Hepatocyte (in vitro differentiated cells): ENCODE measurements at places on chromosomes 3 and 15. TPM values are rescaled to one million over a fixed set of nuclear protein-coding genes. Genes with fewer than 3 reads are reported as not detected.
A peak's percentile ranks its signal among the peaks of the same experiment; 100 is the strongest.

ALDH1A2 gene
- 3.0 and 7.2 TPM in 2 replicates for polyA plus RNA-seq

OGG1 gene
- 43.2 and 48.9 TPM in 2 replicates for polyA plus RNA-seq

CHST2 gene
- 12.2 and 12.5 TPM in 2 replicates for polyA plus RNA-seq

CLK3 gene
- polyA plus RNA-seq = 69.0 and 91.7 TPM in 2 replicates

ROPN1B gene
- polyA plus RNA-seq = not detected in 2 replicates

ANKUB1 gene
- not detected in 2 replicates for polyA plus RNA-seq

TMCO5A gene
- polyA plus RNA-seq = not detected in 2 replicates

GUCA1C gene
- polyA plus RNA-seq = not detected in 2 replicates

IQCF2 gene
- polyA plus RNA-seq = not detected in 2 replicates

CYP8B1 gene
- polyA plus RNA-seq = 2.2 and 4.5 TPM in 2 replicates

ZNF80 gene
- polyA plus RNA-seq = not detected in 2 replicates

CLDN1 gene
- 45.3 and 46.9 TPM in 2 replicates for polyA plus RNA-seq

SLCO2A1 gene
- polyA plus RNA-seq = 7.0 and 8.4 TPM in 2 replicates

DNA sequence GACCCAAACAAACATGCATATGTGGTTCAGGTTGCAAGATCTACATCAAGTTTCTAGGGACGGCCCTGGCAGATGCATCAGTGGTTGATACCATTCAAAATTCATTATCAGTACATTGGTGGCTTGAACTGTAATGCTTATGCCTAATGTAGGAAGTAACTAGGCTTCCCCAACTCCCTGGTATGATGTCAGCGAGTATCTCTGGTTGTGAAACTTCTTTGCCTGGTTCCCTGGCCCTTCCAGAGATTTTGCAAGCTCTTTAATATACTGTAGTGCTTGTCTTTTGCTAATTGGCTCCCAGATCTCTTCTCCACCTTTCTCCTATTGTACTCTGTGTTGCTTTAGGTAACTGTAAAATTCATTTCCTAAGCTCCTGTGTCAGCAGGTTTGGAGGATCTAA, 114.8 kb upstream of the RARB start:
- no peak for DNase-seq

DNA sequence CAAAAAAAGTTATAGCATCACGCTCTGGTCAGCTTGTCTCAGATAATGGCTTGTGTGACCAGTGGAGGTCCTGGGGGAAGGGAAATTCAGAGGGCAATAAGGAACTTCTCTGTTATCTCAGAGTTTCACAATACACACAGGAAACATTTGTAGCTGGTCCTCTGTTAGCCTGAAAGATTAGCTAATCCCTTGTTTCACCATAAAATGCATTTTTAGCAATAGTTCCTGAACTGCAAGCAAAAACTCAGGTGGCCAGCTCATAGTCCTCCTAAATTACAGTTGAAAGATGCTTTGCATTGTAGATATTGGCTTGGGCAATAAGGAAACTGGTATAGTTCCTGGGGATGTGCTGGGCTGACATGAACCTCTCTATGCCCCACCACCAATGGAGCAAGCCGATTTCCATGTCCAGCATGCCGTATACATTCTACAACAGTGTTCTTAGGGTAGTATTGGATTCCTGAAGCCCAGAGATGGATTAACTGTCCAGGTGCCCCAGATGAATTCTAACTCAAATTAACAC, 141.5 kb upstream of the TBL1XR1 start:
- DNase-seq = peak; percentile 62

GRCh38 chr3:160099834-160100233, 111.2 kb downstream of the IL12A start:
- no peak for DNase-seq

DNA sequence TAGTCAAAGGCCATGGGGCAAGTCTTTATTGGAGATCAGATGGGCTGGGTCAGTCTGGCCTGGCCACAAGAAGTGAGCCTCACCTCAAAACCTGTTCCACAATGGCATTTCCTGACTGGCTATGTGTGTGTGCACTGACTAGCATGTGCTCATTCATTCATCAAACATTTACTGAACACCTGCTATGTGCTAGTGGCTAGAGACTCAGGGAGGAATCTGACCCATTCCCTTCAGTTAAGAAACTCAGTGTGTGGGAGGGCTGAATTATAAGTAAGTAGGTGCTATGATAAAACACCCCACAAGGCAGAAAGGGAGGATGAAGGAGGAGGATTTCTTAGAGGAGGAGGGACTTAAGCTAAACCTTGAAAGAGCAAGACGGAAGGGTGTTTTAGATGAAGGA, 5.4 kb upstream of the CGNL1 start:
- DNase-seq = no peak

GRCh38 chr3:72744330-72744729, 103.9 kb downstream of the SHQ1 start:
- no peak for DNase-seq

DNA sequence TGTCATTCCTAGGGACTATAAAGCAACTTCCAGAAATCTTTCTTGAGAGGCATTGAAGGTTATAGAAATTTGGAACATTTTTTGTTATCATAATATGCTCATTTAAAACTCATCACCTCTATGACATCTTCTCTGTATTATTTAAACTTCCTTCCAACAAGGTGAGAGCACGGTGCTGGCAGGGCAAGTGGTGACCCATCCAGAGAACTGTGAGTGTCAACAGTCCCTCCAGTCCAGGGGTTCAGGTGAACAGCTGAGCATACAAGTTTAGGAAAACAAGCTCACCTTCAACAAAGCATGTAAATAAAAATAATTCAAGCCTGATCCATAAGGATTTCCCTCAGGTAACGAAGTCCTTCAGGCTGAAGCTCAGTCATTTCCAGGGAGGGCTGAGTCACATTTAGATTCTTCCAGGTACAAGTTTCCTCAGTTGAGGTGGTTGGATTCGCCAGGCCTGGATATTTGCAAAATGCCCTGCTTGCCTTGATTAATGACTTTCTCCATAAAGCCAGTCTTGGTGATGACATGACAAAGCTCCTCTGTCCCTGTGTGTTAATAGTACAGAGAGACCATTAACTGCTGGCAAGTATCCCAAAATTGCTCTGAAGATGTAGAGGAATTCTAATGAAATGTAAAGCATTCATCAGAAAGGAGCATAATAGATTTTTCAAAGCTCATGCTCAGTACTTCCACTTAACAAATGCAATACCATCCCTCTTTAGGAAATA, 263.6 kb upstream of the GADL1 start:
- DNase-seq = no peak

DNA sequence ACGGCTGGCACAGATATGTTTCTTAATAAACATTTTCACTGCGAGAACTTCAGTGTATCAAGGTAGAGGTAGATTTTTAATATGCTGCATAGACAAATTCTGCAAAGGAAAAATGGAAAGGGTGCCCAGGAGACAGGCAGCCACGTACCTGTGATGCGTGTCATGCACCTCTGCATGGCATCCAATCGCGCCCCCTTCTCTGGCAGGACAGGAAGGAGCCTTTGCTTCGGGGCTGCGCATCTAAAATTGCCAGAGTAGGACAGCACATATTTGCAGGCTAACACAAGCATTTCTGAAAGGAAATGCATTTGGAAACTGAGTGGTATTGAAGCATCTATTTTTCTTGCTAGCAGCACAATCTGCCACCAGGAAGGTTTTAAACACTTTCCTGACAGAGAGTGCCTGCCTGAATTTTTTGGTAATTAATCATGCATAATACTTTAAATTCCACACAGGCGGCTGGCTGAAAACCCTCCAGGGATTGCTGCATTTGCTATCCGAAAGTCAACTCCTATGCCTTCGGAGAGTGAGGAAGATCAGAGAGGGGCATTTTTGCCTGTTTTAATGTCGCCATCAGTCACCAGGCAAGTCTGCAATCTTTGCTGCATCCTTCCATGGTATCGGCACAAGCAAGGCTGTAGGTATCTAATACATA, 165.1 kb upstream of the ATP10A start:
- no peak for DNase-seq

DNA sequence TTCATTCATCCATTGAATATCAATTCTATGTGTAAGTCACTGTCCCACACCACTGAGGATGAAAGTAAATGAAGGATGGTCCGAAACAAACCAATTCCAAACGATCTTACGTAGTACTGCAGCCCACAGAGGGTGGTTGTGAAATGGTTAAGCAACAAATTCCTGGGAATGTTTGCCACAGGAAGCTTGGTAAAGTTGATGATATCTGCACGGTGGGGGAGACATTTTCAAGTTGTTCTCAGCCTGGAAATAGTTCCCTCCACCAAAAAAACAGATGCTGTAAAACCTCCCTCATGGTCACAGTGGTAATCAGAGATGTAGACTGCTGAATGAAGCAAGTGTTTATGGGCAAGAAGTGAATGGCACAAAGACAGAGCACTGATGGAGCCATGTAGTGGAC, 35.9 kb upstream of the BNC1 start:
- no peak for DNase-seq

DNA sequence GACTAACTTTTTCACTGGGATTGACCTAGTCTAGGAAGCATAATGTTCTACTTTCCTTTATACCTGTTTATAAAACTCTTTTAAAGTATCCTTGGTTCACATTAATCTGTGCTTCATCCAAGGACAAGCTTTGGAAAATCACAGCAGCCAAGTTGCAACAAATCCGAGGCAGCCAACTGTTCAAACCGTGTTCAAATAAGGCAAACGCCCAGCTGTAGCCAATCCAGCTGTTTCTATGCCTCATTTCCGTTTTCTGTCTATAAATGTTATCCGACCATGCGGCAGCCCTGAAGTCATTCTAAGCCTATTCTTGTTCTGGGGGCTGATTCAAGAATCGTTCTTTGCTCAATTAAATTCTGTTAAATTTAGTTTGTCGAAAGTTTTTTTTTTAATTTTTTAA, 78.3 kb downstream of the FMN1 start:
- DNase-seq = no peak

GRCh38 chr3:98885851-98886250, 15.6 kb downstream of the DCBLD2 start:
- no peak for DNase-seq

GRCh38 chr3:75059120-75059519, 444.7 kb upstream of the CNTN3 start:
- DNase-seq = no peak

DNA sequence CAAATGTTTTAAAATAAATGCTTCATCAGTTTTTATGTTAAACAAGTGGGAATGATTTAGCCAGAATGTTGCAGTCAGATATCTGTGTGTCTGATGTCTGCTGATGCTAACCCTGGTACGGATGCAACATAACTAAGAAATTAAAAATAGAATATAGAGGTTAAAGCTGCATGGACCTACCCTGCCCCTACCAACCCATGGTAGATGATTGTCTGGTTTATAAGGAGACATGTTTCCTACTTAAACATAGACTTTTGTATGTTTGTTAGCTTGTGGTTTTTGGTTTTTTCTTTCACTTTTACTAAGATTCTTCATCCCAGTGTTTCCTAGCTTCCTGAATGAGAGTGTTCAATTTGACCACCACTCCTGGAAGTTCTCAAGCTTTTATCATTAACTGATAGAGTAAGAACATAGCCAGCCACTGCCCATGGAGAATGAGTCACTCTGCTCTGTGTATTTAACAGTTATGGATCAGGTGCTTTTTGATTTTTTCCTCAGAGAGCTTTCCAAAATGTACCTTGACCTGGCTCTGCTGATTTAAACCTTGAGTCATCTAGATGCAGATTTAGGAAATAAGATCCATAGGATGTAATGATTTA, 70.7 kb upstream of the VEPH1 start:
- peak; percentile 19 for DNase-seq

DNA sequence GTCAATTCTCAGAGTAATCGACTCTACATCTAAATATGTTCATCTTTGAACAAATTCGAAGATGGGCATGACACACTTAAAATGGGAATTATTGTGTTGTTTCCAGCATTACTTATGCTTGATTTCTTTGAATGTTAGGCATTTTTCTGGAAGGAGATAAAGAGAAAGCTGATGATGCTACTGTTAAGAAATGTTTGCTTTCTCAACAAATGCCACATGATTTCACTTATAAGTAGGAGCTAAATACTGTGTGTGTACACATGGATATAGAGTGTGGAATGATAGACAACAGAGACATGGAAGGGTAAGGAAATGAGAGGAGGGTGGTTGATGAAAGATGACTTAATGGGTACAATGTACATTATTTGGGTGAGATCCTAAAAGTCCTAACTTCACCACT, 400.9 kb downstream of the TBL1XR1 start:
- peak; percentile 8 for DNase-seq

DNA sequence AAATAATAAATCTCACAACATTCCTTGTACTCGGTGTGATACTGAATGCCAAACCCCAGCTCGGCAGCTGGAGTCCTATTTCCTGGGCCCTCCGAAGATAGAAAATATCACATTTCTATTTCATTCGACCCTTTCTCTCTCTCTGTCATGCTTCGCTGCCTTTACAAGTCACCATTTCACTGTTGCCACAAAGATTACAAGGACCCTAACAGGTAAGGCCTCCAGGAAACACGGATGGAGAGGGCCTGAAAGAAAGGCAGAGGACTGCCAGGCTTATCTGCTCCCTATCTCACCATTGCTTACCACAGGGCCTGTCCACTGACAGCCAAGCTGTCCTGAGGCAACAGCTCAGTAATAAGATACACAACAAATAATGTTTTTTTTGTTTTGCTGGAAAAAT, 376.5 kb downstream of the MECOM start:
- no peak for DNase-seq

- no peak for DNase-seq
These were observed 269.1 kb upstream of the LRRFIP2 start for GRCh38 chr3:37443363-37444035.

- DNase-seq = no peak
These were observed 8.6 kb downstream of the TM6SF1 start for GRCh38 chr15:83115831-83116565.

GRCh38 chr15:29920515-29920914, 98.2 kb upstream of the TJP1 start:
- DNase-seq = peak; percentile 38

GRCh38 chr3:145898487-145898886, 262.5 kb downstream of the PLOD2 start:
- DNase-seq = no peak

DNA sequence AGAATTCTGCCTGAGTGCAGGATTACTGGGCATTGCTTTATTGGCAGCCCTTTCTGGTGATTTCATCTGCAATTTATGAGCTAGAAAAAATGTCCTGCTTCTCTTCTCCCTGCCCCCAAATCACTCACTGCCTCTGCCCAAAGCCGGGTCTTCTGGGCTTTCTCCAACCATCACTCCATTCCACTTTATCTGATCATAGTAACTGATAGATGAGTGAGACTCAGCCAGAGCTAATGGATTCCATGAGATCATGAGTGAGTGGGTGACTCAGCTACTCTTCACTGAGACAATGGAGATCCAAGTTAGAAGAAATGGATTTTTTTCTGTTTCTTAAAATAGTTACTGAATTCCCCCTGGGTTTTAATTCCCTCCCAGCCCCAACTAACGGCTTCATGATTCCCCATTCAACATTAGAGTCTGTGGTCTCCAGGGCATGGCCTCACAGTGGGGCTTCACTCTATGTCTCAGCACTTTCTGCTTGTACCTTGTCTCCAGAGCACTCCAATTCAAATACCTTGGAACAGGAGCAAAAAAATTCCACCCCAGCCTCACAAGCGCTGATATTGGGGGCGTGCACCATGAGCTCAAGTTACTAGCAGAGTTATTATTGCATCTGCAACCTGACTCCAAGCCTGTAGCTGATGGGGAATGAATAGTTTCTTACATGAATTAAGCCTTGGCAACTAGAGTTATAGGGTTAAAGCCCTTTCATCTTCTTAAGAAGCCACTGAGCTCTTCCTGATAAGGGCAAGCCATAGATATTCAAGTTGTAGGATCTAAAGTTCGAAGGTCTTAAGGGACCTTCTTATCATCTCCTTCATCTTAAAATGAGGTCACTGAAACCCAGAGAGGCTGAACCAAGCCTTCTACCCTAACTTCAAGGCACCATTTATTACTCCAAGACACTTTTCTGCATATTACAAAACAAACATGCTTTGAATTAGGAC, 85.9 kb downstream of the AGBL1 start:
- DNase-seq = peak; percentile 11

- no peak for DNase-seq
These were observed 27.5 kb downstream of the NBEAL2 start for GRCh38 chr3:47007001-47007400.

GRCh38 chr15:66251790-66252684, 1.5 kb downstream of the MEGF11 start:
- peak; percentile 80 for DNase-seq
